Osteoblast (primary cell): ENCODE measurements at places on chromosomes 2 and 18.

- no peak for DNase-seq
Observed at GRCh38 chr2:159225025-159226016, 61.2 kb downstream of the WDSUB1 start.

DNA sequence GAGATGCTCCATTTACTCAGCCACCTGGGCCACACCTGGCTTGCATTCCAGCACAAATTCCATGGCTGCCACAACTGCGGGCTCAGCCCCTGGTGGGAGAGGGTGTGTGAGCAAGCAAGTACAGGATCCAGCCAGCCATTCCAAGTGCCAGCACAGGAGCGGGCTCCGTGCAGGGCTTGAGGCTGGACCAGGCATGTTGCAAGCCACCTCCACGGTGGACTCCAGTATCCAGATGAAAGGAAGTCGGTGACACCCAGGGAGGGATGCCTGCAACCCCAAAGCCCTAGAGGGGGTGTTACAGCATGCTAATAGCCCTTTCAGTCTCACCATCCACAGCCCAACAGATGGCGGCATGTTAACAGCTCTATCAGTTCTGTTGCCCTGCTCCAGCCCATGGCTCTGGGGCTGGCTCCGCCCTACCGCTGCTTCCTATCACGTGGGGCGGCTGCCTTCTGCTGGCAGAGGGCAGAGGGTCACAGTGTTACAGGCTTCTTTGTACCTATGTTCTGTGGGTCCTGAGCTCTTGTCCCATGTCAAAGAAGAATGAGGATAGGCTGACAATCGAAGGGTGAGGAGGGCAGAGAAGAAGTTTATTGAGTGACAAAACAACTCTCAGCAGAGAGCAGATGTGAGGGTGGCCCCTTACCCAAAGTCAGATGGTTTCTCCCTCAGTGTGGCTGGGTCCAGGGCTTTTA lies 11.7 kb upstream of the GORASP2 start:
- DNase-seq = no peak

- DNase-seq = no peak
Observed at GRCh38 chr2:12035029-12035720, 288.7 kb downstream of the LPIN1 start.

- peak; percentile 1 for DNase-seq
Observed at GRCh38 chr18:75141166-75141565, 67.8 kb downstream of the PTGR3 start.

DNA sequence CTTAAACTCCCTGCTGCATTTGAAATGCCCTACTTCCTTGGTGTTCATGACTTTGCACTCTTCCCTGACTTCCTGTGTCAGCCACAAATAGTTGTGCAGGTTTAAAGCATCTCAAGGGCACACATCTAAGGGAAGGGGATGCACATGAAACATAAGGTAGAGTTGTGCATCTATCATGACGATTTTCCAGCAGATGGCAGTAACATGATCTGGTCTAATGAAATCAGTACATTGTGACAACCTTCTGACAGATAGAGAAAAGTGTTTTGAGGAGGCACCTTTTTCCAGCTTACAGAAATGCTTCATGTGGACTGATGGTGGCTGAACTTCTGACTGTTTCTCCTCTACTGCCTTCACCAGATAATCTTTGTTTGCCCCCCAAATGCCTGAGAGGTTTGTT lies 238.9 kb downstream of the XIRP2 start:
- no peak for DNase-seq

DNA sequence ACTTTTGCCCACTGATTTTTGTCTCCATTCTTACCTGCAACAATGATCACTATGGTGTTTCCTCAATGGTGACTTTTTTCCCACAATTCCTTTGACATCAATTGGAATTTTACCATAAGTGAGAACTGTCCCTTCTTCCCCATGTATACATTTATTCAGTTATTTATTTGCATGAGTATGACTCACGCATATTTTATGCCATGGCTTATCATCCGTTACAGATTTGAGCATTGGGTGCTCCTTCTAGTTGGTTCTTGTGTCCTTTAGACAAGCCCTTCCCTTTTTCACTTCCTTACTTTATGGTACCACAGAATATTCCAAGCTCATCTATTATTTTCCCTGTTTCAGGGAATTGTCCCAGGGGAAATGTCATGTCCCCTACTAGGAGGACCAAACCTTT lies 7.6 kb downstream of the COX5B start:
- no peak for DNase-seq

- no peak for DNase-seq
Observed at GRCh38 chr2:22450831-22451230, 934.1 kb upstream of the KLHL29 start.

DNA sequence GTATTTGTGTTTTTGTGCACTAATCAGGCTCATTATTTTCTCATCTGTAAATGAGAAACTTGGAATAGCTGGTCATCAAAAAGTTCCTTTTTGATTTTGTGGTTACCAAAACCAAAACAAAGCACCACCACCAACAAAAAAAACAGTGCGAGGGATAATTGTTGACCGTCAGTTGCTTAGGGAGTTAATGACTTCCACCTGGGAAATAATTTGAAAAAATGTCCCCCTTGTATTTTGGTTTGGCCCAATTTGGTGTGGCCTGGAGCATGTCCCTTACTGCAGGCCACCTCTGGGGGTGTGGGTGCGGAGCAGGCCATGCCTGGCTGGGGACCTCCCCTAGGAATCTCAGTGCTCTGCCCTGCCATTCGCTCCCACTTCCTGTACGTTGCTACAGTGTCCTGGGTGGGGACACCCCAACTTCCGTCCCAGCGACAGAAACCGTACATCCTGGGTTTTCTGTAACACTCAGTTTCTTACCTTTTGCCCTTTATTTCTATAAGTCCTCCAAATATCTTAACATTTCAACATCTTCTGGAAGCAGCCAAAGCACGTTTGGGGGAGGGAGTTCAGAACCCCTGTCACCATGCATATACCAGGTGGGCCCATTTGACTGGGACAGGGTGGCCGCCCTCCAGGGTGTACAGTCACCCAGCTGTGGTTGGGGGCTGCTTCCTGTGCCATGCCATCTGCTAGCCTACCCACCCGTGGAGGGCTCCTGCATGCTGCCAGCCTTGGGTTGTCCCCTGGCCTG lies 31.3 kb downstream of the NCK2 start:
- DNase-seq = no peak

DNA sequence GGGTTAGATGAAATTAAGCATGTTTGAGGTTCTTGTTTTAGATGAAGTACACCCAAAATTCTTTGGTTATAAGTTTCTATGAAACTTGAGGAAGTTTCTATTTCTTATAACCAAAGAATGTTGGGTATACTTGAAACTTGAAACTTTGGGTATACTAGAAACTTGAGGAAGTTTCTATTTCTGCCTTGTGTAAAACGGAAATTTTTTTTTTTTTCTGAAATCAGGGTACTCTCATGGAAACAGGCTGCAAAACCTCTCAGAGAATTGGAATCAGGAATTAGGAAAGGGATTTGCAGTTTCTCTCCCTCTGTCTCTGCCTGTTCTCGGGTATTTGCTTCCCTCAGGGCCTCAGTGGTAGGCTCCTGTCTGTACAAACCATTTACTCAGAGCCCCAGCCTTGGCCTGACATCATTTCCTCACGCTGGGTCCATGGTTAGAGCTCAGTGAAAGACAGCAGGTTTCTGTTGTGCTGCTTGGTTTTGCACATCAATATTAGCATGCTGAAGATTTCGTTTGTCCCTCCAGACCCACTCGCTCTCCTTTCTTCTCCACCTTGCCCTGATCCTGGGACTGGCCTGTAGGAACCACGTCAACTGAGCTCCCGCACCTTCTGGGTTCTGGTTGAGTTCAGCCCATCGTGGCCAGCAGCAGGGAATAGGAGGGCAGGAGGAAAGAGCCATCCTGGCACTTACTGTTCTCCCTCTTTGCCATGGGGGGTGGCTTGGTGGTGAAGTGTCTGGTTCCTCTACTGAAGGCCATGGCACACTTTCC lies 106.4 kb downstream of the POLR1A start:
- DNase-seq = no peak

- DNase-seq = no peak
Observed at GRCh38 chr18:71011389-71011788, 722.5 kb downstream of the SOCS6 start.

- no peak for DNase-seq
Observed at GRCh38 chr2:219104107-219105035, 43.6 kb upstream of the IHH start.

DNA sequence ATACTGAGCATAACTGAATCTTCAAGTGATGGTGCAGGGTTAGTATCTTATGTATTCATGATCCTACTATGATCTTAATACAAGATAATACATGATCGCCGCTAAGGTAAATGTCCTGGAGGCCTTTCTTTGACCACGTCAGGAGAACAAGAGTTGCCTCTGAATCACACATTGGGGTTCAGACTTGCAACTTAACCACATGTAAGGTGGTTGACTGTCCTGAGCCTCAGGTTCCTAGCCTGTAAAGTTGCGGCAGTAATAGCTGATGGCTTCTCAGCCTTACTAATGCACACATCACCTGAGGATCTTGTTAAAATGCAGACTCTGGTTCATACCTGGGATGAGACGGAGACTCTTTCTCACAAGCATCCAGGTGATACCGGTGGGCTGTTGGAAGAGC lies 112.5 kb downstream of the MGAT5 start:
- no peak for DNase-seq

- no peak for DNase-seq
Observed at GRCh38 chr2:134232461-134232860, 21.4 kb upstream of the MGAT5 start.
